ENCODE measurements at places on chromosomes 4 and X. TPM values are rescaled to one million over a fixed set of nuclear protein-coding genes. Genes with fewer than 3 reads are reported as not detected.

The BCAP31 gene
- total RNA-seq, result 119 TPM

The TECRL gene
- total RNA-seq, result not detected

The AMTN gene
- total RNA-seq, result not detected

The USP38 gene
- 35.6 TPM for total RNA-seq

The PFKFB1 gene
- total RNA-seq, result 0.39 TPM

The CYBB gene
- 25.6 TPM for total RNA-seq

The ABLIM2 gene
- total RNA-seq, result 2.8 TPM

The CT55 gene
- not detected for total RNA-seq

The YIPF7 gene
- total RNA-seq, result 0.50 TPM

The AP1AR gene
- 7.5 TPM for total RNA-seq

The GALNTL6 gene
- total RNA-seq, result not detected

The RBM46 gene
- total RNA-seq, result not detected

The XAGE1A gene
- total RNA-seq, result not detected

The KIAA0232 gene
- total RNA-seq, result 24.7 TPM

The N4BP2 gene
- 16.4 TPM for total RNA-seq

The IL21 gene
- total RNA-seq, result not detected

The CASP6 gene
- 3.4 TPM for total RNA-seq

The OTUD5 gene
- total RNA-seq, result 92.2 TPM

Measured in natural killer cell (primary cell).